ENCODE measurements at places on chromosomes 13 and 19. TPM values are rescaled to one million over a fixed set of nuclear protein-coding genes. Genes with fewer than 3 reads are reported as not detected.

The ZNF443 gene
- 2.3 TPM for polyA plus RNA-seq

The CDADC1 gene
- polyA plus RNA-seq = 3.5 TPM

The CYSLTR2 gene
- polyA plus RNA-seq = 0.46 TPM

The ZNF99 gene
- polyA plus RNA-seq = not detected

The GNA15 gene
- polyA plus RNA-seq = 4.2 TPM

The TIMM29 gene
- 15.5 TPM for polyA plus RNA-seq

The SPACA4 gene
- not detected for polyA plus RNA-seq

The LILRB3 gene
- polyA plus RNA-seq = 4.9 TPM

All from sigmoid colon (tissue), 7 donors.